Mesothelial cell of epicardium (in vitro differentiated cells): ENCODE measurements at places on chromosomes 12 and 14. TPM values are rescaled to one million over a fixed set of nuclear protein-coding genes. Genes with fewer than 3 reads are reported as not detected.
A peak's percentile ranks its signal among the peaks of the same experiment; 100 is the strongest.

Gene CLEC9A
- total RNA-seq, result not detected in 3 replicates

Gene HCFC2
- total RNA-seq, result 11.4 to 14.8 TPM (median 13.8 TPM) in 3 replicates

- DNase-seq, result no peak
- H3K4me3 ChIP-seq, result no peak overlapping the region
- no peaks in the 10 kb centered on the region for H3K36me3 ChIP-seq
- H3K27me3 ChIP-seq, result peaks cover 64% of the 10 kb centered on the region
Measured at GRCh38 chr14:59679872-59680271, 103.3 kb upstream of the CCDC175 start.

- H3K4me3 ChIP-seq, result no peak overlapping the region
- DNase-seq, result no peak
- peaks cover 77% of the 10 kb centered on the region for H3K4me1 ChIP-seq
- H3K27ac ChIP-seq, result peak overlapping the region; percentile 100
- H3K36me3 ChIP-seq, result no peaks in the 10 kb centered on the region
Measured at GRCh38 chr12:12887471-12887870, 3.9 kb upstream of the GPRC5A start.

Gene BDKRB2
- total RNA-seq, result 10.1 to 11.5 TPM (median 11.3 TPM) in 3 replicates

DNA sequence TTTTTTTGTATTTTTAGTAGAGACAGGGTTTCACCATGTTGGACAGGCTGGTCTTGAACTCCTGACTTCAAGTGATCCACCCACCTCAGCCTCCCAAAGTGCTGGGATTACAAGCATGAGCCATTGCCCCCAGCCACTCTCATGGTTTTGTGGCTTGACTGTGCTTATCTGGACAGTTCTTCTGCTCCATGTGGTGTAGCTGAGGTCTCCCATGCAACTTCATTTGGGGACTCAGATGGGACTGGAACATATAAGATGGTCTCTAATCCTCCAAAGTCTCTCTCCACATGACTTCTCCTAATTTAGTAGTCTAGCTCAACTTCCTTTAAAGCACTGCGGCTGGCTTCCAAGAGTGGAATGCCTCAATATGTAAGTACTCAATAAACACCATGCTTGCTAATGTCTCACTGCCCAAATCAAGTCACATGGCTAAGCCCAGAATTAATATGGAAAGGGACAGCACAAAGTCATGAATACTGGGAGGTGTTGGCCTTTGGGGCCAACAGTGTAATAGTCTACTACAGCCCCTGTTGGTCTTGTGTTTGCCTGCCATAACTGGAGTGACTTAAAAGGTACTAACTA is 7.4 kb downstream of the INHBC start:
- no peak overlapping the region for H3K4me3 ChIP-seq
- H3K27me3 ChIP-seq, result no peaks in the 10 kb centered on the region
- no peak overlapping the region for H3K27ac ChIP-seq
- no peak for DNase-seq

GRCh38 chr14:52678591-52678990 is 16.8 kb downstream of the ERO1A start:
- peaks cover 20% of the 10 kb centered on the region for H3K36me3 ChIP-seq
- no peaks in the 10 kb centered on the region for H3K27me3 ChIP-seq
- H3K4me3 ChIP-seq, result no peak overlapping the region
- H3K4me1 ChIP-seq, result no peaks in the 10 kb centered on the region

DNA sequence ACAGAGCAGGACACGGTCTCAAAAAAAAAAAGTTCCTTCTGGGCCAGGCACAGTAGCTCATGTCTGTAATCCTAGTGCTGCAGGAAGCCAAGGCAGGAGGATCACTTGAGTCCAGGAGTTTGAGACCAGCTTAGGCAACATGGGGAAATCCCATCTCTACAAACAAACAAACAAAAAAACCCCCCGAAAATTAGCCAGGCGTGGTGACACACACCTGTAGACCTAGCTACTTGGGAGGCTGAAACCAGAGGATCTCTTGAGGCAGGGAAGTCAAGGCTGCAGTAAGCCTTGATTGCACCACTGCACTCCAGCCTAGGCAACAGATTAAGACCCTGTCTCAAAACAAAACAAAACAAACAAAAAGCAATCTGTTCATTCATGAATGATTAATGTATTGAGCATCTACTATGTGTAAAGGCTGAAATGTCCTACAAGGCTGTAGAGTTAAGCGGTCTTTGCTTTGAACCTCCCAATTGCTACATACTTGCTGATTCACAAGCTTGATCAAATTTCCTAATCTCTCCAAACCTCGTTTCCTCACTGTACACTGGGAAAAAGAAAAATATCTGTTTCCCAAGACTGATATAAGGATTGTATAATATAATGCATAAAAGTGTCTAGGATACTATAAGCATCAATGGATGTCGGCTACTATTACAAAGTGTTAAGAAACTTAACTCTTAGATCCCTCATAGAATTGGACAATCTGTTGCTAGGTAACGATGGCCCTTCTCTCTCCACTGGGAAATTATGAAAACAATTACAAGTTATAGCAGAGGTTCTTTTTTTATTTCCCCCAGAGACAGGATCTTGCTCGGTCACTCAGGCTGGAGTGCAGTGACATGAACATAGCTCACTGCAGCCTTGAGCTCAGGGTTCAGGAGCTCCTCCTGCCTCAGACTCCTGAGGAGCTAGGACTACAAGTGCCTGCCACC is 7.9 kb upstream of the RILPL2 start:
- H3K4me3 ChIP-seq, result no peak overlapping the region
- peak overlapping the region; percentile 33 for H3K27ac ChIP-seq
- H3K4me1 ChIP-seq, result peaks cover 12% of the 10 kb centered on the region
- no peaks in the 10 kb centered on the region for H3K27me3 ChIP-seq
- H3K36me3 ChIP-seq, result no peaks in the 10 kb centered on the region

DNA sequence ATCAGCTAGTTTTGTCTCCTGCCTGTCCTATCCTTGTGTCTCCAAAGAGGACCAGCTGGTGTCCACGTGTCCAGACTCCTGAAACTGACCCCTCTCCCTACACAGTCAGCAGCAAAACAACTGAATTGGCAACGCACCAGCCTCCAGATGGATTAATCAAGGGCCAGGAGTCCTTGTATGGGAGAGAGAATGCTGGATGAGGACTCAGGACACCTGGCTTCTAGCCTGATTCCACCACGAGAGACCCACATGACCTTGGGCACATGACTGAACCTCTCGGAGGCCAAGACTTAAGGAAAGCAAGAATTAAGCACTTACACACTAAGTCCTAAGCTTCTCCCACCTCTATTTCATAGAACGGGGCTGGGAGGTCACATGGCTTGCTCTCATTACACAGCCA is 60.4 kb upstream of the CMKLR1 start:
- no peaks in the 10 kb centered on the region for H3K4me1 ChIP-seq
- H3K4me3 ChIP-seq, result no peak overlapping the region
- H3K27me3 ChIP-seq, result peaks cover 9% of the 10 kb centered on the region
- no peak for DNase-seq

DNA sequence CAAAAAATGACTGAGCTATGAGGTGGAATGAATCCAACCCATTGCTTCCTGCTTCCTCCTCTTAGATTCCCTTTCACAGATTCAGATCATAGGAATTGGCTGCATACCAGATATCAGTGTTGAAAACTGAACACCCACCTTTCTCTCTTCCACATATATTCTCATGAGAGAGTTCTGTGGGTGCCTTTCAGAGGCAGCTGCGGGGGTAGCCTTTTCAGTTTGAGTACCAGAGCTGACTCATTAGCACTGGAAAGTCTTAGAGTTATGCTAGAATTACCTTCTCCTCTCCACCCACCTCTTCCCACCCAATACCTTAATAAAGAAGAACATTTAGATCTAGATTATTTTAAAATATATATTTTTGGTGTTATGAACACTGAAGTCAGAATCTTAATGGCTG is 495.4 kb upstream of the SEL1L start:
- H3K27me3 ChIP-seq, result no peaks in the 10 kb centered on the region
- no peak overlapping the region for H3K27ac ChIP-seq
- H3K36me3 ChIP-seq, result no peaks in the 10 kb centered on the region
- no peak overlapping the region for H3K4me3 ChIP-seq
- no peak for DNase-seq

DNA sequence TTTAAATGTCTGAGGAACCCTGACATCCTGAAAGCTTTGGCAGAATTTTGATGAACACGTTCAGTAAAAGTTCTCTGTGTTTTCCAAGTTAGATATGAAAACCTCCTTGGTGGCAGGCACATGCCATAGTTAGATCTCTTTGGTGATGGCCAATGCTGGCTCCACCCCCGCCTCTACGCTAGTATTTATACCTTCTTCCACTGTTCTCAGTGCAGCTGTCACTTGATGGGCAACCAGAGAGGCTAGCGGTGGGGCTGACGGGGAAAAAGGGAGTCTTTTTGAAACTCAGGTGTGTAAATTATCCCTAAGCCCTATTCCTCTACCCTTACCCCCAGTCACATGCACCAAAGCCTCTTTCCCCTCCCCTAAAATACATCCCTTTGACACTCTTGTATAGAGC is 32.1 kb downstream of the PPP1R36 start:
- H3K27me3 ChIP-seq, result no peaks in the 10 kb centered on the region
- H3K4me3 ChIP-seq, result no peak overlapping the region
- no peak for DNase-seq
- peaks cover 21% of the 10 kb centered on the region for H3K4me1 ChIP-seq
- H3K27ac ChIP-seq, result peak overlapping the region; percentile 66

- DNase-seq, result no peak
- H3K4me1 ChIP-seq, result no peaks in the 10 kb centered on the region
- H3K4me3 ChIP-seq, result no peak overlapping the region
Measured at GRCh38 chr12:66191547-66192126, 2.6 kb downstream of the IRAK3 start.

Gene CDCA3
- 11.9 to 18.6 TPM (median 14.3 TPM) in 3 replicates for total RNA-seq

DNA sequence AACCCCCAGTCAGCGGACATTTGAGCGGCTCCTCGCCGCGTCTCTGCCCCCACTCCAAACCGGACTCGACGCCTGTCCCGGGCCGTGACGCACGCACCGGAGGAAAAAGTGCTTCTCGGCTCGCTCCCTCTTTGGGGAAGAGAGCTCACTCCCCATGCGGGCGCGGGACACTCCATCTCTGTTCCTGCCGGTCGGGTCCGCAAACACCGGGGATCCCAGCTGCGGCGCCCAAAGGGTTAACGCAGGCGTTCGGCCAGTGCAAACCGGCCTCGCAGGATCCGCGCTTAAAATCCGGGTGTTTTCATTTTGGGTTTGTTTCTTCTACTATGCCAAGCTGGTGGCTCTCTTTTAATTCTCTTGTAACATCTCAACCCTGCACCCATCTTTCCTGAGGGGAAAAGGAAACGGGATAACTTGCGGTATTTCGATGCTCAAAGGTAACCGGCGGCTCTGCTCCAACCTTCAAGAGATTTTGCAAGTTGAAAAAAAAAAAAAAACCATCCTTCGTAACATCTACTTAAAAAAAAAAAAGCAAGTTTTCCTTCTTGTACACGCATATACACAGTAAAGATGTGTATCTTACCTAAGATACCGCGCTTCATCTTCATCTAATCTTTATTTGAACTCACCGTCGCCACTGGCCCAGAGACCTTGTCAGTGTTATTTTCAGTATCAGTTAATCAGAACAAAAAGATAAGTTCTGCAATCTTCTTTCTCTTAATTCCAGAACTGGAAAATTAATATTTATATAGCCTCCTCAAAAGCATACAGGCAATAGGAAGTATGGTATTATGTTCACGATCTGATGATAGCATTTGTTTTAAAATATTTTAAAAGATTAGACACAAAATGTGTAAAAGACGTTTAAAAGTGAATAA is 1.6 kb upstream of the ATP2B1 start:
- H3K4me1 ChIP-seq, result peaks cover 29% of the 10 kb centered on the region
- H3K36me3 ChIP-seq, result peaks cover 15% of the 10 kb centered on the region
- no peaks in the 10 kb centered on the region for H3K27me3 ChIP-seq
- peak overlapping the region; percentile 85 for H3K4me3 ChIP-seq

DNA sequence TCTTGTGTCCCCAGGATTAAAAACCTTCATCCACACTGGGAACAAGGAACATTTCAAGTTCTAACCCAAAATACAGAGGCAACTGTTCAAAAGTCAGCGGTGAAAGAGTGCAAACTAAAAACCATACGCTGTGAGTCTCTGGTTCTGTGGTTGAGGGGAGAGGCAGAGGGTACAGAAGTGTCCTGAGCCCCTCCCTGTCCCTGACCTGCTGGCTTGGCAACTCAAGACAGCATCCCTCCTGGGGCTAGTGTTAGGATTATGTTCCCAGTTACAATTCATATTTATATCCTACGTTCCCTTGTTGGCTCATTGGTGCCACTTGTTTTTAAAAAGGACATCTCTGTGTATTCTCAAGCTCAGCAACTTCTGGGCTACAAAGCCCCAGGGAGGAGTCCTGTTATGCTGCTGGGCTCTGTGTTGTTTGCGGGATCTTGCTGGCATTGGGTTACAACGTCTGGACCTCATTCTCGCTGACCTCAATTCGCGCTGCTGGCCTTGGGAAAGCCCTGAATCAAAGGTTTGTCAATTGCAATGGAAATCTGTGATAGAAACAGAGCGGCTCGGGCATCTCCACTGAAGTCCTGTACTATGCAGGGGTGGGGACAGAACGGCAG is 420.8 kb downstream of the FUT8 start:
- H3K4me3 ChIP-seq, result no peak overlapping the region
- DNase-seq, result peak; percentile 36
- H3K4me1 ChIP-seq, result peaks cover 9% of the 10 kb centered on the region
- peaks cover 42% of the 10 kb centered on the region for H3K27me3 ChIP-seq
- H3K36me3 ChIP-seq, result no peaks in the 10 kb centered on the region

GRCh38 chr12:100528471-100529127 is 44.9 kb upstream of the GAS2L3 start:
- peaks cover 60% of the 10 kb centered on the region for H3K27me3 ChIP-seq
- no peak overlapping the region for H3K27ac ChIP-seq
- no peak overlapping the region for H3K4me3 ChIP-seq
- H3K36me3 ChIP-seq, result no peaks in the 10 kb centered on the region
- H3K4me1 ChIP-seq, result no peaks in the 10 kb centered on the region

Gene BATF
- total RNA-seq, result 1.4 to 1.8 TPM (median 1.6 TPM) in 3 replicates

DNA sequence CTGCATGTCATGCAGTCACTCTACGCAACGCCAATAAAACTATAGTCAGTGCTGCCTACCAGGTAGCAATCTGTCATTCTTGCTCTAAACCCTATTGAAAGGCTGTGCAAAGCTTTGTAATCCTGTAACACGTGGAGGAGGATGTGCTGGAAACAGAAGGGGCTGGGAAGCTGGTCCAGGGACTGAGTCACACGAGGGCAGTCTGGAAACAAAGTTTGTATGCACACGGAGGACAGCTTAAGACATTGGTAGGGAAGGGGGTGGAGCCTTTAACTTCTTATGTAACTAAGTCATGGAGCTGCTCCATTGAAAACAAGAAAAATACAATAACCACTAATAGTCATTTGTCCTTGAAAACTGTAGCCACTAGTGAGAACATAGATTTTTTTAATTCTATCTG is 128.0 kb downstream of the BCAT1 start:
- peaks cover 58% of the 10 kb centered on the region for H3K36me3 ChIP-seq
- no peak overlapping the region for H3K4me3 ChIP-seq
- no peak for DNase-seq
- H3K27me3 ChIP-seq, result no peaks in the 10 kb centered on the region
